ENCODE measurements at places on chromosomes 7 and 10.

DNA sequence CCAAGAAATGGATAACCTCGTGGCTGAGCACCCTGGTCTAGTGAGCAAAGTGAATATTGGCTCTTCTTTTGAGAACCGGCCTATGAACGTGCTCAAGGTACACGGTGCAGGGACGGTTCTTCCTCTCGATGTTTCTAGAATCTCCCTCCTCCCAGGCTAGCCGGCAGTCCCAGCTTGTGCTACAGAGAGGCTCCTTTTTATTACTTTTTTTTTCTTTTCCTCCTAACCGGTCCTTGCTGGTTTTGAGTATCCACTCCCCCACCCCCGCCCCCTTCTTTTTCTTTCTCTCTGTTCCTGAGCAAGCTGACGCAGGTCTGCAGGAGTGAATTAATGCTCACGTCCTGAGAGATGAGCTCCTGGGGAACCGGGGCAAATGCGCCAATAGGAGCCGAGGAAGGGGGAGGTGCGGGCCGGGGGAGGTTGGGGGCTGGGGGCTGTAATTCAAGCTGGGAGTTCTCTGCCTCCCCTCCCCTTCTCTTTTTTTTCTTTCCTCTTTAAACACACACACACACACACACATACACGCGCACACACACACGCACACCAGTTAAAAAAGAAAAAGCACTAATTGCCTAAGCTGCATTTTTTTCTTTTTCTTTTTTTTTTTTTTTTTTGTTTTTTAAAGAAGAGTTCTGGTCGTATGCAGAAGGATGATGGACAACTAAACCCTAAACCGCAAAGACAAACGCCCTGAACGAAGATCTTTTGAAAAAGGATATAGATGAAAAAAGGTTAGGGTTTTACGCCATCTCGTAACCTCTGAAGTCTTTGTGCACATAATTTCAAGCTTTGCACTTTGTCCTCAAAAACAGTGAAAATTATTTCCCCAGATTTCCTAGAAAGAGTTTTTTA, 6.6 kb downstream of the CPA2 start:
- DNase-seq = peak; percentile 24

DNA sequence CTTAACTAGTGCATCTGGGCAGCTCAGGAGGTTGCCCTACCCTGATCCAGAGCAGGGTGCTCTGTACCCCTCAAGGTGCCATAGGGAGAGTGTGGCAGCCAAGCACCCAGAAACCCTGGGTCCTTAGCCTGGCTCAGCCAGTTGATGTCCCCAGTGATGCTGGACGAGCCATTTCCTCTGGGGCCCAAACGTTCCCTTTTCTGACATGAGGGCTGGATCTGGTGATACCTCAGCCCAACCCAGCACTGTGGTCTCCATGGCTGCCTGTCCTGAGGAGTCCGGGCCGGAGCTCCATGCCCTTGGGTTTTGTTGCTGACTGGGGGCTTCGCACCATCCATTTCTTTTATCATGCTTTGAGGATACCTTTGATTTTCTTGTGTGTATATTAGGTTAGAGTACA, 87.9 kb upstream of the IKZF1 start:
- DNase-seq = no peak

DNA sequence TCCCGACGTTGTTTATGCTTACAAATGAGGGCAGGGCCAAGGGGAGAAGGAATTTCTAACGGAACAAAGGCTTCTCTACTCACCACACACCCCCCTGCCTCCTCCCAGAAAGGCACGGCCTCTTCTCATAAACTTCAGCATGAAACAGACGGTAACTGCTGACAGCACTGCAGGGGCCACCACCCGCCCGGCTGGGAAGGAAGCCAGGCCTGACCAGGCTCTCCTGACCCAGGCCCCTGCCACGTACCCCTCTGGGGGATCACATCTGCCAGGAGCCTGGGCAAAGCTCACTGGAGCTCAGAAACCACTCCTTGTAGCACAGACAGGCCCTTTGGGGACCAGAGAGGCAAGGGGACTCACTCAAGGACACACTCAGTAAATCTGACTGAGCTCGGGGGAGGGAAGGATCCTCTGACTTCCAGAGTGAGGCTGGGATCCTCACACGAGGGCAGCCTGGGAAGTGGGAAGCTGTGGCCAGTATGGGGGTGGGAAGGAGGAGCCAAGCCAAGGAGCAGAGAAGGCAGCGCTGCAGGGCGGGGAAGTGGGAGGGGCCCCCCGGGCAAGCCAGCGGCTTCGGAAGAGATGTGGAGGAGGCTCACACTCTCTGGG, 46.1 kb downstream of the ZCCHC24 start:
- no peak for DNase-seq

GRCh38 chr10:43115881-43116595, 22.2 kb upstream of the CSGALNACT2 start:
- DNase-seq = no peak

GRCh38 chr7:115911465-115911864, 119.1 kb downstream of the TFEC start:
- DNase-seq = no peak

GRCh38 chr10:79193694-79194382, 125.1 kb downstream of the ZMIZ1 start:
- no peak for DNase-seq

DNA sequence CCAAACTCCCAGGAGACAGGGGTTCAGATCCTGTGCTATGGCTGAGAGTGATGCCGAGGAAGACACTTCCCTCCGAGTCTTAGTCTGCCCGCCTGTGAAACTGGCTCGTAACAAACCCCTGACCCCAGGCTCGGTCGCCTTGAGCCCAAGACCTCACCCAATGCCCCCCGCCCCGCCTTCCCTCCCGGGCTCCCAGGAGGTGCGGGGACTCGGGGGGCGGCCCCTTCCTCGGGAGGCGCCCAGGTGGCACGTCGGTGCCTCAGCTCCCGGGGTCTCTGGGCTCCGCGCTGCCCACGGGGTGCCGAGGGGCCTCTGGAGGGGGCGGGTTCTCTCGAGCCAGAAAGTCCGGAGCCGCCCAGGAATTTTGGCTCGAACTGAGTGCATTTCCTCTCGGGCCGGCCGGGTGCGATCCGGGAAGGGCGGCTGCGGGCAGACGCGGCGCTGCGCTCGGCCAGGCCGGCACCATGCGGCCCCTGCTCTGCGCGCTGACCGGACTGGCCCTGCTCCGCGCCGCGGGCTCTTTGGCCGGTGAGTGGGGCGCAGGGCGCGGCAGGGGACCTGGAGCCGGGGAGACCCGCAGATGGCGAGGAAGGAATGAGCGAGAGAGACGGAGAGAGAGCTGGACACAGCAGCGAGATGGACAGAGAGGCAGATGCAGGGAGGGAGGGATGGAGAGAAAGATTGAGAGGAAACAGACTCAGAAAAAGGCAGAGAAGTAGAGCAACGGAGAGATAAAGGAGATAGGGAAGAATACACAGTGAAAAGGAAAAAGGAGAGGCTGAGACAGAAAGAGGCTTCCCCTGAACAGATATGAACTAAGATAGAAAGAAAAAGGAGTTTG, at the start of gene PLAC9:
TSS of gene PLAC9 (plus strand) at position 432 of the 841 bp plus-strand sequence. CDS start at position 465, 33 bp downstream.
- no peak for DNase-seq

- DNase-seq = no peak
Observed at GRCh38 chr7:7098280-7098818, 84.0 kb upstream of the C1GALT1 start.

DNA sequence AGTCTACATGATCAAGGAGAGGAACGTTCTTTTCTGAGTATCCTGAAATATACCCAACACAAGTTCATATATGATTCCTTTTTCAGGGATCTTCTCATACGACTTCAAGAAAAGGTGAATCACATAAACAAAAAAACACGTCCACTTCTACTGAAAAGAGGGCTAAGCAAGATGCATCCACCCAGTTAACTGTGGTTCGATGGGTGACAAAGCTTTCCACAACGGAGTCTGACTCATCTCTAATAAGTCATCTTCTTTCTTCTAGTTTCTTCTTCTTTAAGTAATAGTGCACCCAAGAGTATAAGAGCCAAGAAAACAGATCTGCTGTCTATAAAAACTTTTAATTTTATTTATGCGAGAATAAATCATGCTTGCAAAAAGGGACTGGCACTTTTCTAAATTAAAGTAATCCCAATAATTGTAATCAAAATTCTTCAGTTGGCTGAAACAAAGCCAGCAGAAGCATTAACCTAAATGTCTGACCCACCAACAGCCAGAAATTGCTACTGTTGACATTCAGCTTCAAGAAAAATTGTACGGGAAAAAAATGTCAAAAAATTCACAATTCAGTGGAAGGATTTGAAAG, 146.9 kb upstream of the ANK3 start:
- no peak for DNase-seq

DNA sequence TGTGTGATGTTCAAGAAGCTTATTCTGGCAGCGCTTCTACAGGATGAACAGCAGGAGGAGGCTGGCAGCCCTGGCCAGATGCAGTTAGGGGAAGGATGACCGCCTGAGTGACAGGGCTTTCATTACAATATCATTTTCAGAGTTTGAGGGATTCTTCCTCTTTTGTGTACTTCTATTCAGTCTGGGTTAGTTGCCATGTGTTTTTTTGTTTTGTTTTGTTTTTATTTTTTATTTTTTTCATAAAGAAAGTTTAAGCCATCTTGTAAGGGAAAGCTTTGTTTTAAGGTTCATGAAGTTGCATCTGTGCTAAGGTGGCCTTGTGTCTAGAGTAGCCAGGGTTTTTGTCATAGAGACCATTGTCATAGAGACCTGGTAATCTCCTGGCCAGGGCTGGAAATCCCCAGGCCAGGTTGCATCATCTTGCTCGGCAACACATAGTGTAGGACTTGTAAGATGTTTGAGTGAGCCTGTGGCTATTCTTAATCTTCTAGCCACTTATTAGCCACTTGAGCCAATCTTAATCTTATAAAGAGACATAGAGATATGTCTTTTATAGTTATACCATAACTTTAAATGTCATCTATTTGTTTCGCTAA, 230.5 kb upstream of the TMEM229A start:
- DNase-seq = no peak

DNA sequence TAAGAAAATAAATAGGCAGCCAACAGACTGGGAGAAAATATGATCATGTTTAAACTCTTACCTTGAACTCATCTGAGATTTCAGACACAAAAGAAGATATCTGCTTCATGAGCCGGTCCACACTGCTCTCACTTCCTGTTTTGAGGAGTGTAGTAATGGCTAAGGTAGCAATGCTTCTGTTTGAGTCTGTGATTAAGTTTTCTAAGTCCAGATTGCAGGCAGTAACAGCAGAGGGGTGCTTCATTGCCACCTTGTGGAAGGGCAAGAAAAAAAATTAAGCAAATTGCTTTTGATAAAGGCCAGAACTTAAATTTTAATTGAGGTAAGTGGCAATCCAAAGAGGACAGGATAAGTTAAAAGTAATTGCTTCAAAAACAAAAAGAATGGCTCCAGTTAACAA, 69.1 kb downstream of the MEST start:
- DNase-seq = no peak

GRCh38 chr10:133160826-133161471, 930 bp downstream of the KNDC1 start:
- DNase-seq = no peak

DNA sequence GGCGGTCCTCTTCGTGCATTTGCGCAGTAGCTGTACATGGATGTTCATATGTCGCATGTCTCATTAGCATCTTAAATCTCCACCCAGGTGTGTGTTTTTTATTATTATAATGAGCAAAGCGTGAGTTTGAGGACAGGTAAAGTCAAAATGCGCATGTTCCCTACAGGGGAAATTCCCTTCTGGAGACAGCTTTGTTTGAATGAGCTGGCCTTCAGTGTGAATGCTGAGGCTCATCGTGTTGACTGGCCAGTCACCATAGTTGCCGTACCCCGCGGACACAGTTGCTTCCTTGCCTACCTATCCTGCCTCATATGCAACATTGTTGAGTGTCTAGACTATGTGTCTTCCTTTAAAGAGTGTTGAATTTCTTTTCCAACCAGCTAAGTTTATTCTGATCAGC, 13.6 kb downstream of the LYZL1 start:
- DNase-seq = no peak

DNA sequence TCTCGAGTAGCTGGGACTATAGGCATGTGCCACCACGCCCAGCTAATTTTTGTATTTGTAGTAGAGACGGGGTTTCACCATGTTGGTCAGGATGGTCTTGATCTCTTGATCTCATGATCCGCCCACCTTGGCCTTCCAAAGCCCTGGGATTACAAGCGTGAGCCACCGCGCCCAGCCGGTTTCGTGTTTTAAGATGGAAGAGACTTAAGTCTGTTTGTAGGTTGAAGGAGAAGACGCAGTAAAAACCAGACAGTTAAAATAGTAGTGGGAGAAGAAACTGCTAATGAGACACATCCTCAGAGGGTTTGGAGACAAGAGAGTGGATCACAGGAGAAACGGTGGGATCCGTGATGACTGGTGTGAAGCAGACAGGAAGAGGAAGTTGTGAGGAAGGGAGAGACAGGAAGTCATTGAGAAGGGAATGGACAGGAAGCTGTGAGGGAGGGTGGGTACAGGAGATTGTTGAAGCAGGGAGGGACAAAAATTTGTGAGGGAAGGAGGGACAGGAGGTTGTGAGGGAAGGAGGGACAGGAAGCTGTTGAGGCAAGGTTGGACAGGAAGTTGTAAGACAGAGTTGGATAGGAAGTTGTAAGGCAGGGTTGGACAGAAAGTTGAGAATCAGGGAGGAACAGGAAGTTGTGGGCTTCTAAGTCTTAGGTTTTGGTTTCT, 115.5 kb downstream of the WDFY4 start:
- DNase-seq = no peak

DNA sequence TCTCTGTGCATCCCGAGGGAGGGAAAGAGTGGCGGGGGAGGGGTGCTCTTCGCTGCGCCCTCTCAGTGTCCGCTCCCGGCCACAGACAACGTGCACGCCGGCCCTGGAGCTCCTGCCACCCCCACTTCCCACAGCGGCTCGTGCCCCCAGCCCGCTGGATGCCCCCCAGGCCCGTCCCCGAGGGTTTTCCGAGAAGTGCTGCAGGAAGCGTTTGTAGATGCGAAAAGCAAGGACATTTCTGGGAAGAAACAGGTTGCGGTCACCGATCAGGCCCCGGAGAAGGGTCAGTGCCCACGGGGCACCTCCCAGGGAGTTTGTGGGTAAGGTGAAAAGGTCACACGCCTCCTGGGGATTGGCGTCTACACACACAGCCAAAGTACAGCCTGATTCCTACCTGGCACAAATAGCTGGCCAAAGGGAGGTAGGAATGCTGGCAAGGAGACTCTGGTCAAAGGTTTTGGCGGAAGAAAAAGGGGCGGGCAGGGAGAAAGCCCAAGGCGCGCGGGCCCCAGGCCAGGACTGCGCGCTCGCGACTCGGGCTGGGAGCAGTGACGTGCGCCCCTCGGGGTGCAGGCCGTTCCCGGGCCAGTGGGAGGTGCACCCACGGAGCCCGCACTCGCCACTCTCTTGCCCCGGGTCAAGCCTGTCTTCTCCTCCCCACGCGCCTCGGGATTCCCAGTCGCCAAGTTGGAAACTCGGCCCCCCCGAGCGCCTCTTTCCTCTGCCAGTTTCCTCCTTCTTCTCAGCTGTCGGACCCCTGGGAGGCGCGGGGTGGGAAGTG, 1.5 kb upstream of the NRP1 start:
- no peak for DNase-seq

DNA sequence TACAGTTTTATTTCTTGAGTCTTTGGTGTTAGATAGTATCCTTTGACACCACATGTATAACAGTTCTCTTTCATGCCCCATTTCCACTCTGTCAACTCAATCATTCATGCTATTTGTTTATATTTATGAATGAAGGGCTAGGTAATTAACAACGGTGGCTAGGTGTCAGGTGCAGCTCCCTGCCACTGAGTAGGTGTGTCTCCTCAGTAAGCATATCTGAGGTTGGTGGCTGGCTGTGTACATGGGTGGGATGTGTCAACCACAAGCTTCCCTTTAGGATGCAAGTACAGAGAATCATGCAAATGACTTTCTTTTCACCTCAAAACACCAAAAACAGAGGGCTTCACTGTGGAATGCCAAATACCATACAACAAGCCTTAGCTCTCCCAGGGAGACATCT, 83.4 kb downstream of the ZNF365 start:
- no peak for DNase-seq

GRCh38 chr7:138396251-138397070, 63.6 kb upstream of the TRIM24 start:
- no peak for DNase-seq
